ENCODE measurements at places on chromosomes 12 and 14.

DNA sequence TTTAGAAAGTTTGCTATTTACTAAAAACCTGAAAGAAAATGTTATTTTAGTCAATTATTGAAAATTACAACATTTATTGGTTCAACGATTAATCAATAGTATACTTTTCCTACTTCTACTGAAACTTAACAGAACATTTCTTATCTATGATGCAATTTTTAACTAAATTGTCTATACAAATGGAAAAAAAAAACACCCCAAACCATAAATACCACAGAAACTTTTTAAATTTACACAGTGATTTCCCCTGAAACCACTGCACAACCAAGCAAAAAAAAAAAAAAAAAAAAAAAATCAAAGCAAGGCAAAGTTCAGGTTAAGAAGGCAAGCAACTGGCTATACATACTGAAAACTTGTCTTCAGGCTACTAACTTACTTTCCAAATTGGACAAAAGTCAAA is 71.9 kb upstream of the POC1B start:
- no peak for DNase-seq

DNA sequence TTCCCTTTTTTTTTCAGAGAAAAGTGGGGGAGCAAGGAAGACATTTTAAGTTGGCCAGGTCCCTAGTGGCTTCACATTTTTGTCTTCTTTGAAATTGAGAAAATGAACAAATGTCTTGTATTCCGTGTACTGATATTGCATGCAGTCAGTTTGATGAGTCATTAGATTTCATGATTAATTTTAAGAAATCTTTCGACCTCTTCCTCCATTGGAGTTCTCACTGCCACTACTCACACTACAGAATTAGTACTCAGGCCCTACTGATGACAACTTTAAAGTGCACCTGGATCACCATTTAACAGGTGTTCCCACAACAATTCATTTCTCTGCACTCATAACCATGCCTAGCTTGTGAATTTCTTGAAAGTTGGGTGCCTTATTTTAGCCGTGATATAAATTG is 50.5 kb downstream of the SAMD4A start:
- DNase-seq: no peak

- no peak for DNase-seq
Measured at GRCh38 chr14:69073915-69074314, 79.0 kb downstream of the DCAF5 start.

DNA sequence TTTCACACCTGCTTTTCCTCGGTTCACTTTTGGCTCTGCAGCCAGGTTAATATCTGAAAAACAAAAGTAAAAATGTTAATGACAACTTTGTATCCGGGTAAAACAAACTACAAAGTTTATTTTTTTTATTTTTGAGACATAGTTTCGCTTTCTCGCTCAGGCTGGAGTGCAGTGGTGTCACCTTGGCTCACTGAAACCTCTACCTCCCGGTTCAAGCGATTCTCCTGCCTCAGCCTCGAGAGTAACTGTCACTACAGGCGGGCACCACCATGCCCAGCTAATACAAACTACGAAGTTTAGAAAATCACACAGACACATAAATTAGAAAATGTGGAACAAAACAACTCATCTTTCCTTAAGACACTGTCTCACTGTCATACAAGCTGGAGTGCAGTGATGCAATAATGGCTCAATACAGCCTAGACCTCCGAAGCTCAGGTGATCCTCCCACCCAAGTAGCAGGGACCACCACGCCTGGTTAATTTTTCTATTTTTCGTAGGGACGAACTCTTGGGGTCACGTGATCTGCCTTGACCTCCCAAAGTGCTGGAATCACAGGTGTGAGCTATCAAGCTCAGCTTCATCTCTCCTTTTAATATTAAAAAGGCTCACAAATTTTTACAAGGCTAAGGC is 38.1 kb downstream of the HNRNPC start:
- DNase-seq: no peak

DNA sequence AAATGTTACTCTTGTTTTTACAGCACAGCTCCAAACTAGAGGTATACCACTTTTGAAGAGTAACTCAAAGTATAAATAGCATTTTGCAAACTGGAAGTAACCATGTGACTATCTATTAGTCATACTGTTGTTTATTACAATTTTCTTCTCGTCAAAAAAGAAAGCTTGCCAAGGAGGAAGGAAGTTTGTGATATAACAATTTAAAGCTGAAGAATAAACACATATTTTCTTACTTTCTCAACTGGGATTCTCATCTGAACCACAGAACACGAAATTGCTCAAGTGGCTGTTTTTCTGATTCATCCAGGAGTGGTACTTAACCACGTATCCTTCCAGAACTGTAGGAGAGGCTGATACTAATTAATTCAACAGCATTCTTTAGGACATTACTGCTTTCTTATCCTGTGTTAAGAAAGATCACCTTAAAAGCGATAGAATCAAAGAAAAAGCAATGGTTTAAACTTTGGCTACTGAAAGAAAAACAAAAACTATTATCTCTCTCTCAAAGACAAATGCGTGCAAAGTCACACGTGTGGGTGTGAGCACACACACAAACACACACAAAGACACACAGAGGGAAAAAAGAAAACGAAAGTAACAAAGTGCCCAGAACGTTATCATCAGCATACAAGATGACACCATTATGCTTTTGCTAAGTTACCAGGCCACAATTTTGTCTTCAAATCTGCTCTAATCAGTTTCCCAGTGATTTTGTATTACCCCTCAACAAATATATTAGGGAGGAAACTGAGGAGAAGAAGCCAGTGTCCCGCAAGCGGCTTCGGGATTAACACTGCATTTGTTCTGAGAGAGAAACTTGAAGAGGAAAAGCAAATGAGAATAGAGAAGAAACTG is at the start of gene CLEC2B:
Gene CLEC2B (minus strand): TSS at position 48 of the 855 bp plus-strand sequence.
- no peak for DNase-seq

DNA sequence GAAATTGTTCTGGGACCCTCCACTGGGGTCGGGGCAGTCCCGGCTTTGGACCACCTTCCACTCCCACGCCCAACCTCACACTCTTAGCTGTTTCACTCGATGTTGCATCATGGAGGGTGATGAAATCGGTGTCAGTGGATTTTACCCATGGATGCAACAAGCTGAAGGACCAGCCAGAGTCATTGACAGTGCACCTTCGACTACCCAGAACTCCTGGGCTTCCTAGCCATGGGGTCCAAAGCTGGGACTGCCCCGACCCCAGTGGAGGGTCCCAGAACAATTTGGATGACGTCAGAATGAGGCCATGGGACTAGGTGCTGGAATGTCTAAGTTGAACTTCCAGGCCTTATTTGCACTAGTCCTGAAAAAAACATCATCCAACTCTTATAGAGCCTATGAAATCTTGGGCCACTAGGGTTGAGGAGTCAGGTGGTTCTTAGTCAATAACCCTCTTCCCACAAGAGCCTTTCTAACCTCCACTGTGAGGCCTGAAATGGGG is 882 bp upstream of the IL23A start:
- no peak for DNase-seq

DNA sequence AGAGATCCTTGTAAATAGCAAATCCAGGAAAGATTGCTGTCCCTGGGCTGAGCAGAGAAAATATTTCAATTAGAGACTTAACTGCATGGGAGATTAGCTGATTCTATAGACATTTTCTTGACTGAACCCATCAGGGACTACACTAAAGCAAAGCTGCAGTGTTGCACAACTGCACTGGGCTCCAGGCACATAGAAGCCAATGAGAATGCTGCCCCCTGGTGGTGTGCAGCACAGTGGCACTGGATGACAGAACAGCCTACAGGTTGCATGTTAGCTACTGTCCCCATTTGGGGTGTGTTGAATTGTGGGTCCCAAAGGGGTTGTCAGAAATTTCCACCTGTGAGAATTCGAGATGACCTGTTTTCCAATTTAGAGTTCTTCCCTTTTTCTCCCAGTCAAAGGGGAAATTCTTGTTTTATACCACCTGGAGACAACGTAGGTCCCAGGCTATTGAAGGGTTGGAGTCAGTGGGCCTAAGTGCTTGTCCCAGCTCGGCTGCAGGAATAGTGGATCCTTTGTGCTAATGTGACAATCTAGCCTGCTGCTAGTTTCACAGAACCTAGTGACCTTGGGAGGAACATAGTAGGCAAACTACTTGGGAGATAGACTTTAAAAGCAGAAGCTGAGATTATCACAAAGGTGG is 114.7 kb downstream of the SLC8A3 start:
- DNase-seq: no peak

- DNase-seq: no peak
Measured at GRCh38 chr12:74111688-74112360, 425.8 kb upstream of the ATXN7L3B start.

GRCh38 chr14:42541535-42542001 is 934.9 kb downstream of the LRFN5 start:
- no peak for DNase-seq

GRCh38 chr14:30158299-30158698 is 230.7 kb upstream of the PRKD1 start:
- no peak for DNase-seq

DNA sequence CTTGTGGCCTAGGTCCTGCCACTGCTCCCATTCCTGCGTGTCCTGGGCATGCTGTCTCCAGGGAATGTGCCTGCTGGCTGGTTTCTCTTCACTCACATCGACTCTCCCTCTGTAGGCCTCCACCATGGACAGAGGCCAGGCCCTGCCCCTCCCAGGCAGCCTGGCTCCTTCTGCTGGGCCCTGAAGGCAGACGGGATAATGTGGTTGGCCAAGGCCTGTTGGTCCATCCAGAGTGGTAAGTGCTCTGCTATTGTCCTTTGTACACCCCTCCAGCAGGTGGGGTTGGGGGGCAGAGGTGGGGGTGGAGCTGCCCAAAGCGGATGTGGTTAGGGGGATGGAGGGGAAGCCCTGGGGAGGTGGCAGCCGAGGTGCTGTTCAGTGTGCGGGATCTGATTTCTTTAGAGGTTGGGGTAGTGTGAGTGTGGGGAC is 9.5 kb upstream of the NR4A1 start:
- DNase-seq: no peak

DNA sequence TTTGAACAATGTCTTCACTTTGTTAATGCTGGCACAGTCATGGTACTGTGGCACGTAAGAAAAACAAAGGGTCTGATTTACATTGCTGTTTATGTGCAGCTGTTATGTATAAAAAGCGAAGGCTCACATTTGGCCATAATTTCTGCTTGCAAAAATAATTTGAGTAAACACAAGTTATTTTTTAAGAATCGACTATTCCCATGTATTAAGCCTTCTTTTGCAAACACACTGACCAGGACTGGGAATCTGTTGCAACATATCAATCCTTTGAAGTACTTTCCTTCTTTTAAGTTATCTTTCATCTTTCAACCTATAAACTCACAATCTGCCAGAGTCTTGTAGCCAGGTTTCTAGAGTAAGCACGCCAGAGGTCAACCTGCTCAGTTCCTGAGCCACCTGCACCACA is 145.4 kb upstream of the BMP4 start:
- no peak for DNase-seq

DNA sequence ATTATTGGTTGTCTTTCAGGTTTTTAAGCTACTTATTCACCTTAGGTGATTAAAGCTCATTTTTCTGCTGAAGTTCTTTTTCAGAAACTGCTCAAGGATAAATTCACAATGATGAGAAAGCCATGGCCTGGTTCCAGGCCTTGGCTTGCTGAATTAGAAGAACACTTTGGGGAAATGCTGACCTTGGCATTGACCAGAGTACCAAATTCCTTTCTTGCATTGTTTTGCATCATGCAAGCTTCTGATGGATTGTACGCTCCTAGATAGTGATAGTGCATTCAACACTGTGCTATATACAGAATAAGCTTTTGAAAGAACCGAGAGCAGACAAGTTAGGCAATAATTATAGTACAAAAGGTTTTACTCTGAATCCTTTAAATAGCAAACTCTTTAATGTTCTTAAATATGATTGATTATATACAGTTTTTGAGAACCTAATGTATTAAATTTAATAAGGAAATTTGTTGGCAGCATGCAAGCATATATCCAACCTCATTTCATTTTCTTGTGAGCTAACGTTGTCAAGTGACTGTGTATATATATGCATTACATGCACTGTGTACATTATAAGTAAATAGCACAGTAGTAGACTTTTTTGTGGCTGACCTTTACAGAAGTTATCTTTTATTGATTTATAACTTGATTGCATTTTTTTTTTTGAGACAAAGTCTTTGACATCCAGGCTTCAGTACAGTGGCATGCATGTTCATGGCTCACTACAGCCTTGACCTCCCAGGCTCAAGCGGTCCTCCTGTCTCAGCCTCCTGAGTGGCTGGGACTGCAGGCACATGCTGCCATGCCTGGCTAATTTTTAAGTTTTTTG is 99.2 kb downstream of the DIP2B start:
- DNase-seq: no peak

DNA sequence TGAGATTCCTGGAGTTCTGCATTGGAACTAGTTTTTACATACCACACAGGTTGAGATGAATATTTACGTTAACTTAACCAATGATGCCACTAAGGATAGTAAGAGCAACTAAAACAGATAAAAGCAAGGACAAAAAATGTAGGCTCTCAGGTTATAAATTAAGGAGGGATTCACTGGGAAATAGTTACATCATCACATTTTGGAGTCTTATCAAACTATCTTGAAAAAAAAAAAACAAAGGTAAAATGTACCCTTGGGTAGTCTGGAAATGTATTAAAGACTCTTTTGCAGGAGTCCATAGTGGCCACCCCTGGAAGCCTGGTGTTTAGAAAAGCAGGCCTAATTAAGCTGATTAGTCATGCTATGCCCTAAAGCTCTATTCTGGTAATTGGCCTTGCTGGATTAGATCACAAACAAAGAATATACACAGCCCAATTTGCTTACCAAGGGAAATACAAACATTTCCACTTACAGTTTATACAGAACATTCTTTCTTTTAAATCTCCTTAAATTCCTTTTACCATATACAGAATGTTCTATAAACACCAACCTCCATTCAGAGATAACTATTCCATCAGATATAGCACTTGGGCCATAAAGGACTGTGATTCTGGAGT is 39.3 kb downstream of the SLC25A47 start:
- DNase-seq: no peak

- DNase-seq: peak; percentile 5
Measured at GRCh38 chr14:99320105-99320572, 48.1 kb upstream of the BCL11B start.

- peak; percentile 41 for DNase-seq
Measured at GRCh38 chr12:46160101-46160980, 108.5 kb downstream of the SLC38A1 start.

DNA sequence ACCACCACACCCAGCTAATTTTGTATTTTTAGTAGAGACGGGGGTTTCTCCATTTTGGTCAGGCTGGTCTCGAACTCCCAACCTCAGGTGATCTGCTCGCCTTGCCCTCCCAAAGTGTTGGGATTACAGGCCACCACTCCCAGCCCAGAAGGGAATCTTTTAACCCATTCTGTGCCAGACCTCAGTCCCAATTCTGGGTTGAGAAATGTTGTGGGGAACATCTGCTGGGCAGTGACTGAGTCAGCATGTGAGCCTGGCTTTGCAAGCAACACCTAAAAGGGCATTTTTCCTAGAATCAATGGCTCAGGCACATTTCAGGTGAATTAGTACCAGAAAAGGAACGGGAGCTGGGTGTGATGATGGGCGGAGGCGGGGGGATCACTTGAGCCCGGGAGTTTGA is 7.6 kb upstream of the SPATS2 start:
- DNase-seq: no peak

DNA sequence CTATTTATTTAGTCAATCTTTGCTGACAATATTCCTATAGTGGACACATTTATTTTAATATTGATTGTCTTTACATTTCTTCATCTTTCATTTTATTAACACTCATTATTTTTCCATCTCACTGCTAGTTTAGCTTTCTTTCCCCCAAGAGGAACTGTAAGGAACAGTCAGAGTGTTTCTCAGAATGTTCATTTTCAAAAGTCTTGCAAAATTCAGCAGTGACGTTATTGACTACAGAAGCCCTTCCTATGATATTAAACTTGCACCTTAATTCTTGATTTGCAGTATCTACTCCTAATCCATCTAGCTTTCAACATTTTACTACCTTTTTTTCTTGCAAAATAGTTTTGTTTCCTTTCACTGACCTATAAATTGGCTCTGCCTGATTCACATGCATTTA is 13.0 kb downstream of the CLEC2B start:
- DNase-seq: no peak
